ENCODE measurements at places on chromosomes 4 and X.
A peak's percentile ranks its signal among the peaks of the same experiment; 100 is the strongest.

DNA sequence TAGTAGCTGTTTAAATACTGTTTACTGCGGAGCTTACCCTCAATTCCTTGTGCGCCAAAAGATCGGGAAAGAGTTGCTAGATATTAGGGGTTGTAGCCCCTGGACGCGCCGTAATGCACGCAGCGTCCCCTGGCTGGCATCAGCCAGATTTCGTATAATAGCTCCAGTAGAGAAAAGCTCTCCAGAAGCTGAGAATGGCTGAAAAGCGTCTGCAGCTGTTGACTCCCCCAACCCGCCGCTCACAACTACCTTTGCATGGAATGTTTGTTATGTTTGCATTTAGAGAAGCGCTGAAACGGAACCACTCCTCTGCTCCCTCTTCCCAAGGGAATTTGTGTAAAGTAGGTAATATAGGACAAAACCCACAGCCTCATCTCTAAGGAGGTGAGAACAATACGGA is 3.7 kb downstream of the DOCK11 start:
- no peak for DNase-seq

DNA sequence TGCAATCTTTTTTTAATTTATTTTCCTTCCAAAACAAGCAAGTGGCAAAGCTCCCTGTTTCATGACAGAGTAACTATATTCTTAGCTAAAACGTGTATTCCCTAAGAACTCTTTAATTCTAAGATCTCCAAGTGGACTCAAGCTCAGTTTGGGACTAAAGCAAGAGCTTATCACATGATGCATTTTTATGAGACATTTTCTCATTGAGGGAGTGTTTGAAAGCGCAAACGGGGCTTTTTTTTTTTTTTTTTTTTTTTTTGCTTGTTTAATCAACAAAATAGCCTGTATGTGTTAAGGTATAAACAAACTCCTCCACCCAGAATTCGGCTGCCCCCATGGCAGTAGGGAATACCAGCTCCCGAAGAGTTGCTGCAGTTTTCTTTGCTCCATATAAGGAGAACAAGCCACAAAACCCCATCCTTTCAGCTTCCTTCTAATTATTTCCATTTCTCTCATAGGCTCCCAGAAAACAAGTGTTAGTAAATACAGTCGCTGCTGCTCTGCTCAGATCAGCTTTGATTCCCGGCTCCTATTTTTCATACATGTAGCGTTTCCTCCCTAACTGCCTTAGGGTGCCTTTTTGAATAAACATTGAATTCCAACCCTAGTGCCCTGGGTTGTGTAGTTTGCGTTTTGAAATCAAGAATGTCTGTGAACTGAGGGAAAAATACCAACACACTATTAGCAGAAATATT is 669 bp upstream of the PPARGC1A start:
- DNase-seq = no peak

GRCh38 chrX:48617542-48618340 is 20.4 kb downstream of the WDR13 start:
- DNase-seq = no peak

DNA sequence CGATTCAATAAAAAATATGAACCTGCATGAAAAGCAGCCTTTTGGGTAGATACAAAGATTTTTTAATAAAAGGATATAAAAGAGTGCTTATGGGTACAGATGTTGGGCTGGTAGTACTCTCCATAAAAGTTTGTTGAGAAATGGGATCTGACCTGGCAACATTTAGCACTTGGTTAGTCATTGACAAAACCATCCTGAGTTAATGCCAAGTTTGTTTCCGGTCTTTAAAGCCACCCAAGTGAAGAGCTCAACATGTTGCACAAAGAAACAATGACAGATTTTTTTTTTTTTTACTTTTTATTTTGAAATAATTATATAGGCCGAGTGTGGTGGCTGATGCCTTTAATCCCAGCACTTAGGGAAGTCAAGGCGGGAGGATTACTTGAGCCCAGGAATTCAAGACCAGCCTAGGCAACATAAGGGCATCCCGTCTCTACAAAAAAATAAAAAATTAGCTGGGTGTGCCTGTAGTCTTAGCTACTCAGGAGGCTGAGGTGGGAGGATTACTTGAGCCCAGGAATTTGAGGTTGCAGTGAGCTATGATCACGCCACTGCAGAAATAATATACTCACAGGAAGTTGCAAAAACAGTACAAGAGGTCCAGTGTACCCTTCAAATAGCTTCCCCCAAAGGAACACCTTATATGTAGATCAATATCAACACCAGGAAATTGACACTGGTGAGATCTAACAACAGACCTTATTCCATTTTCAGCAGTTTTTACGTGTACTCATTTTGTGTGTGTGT is 16.6 kb downstream of the CHST7 start:
- no peak for DNase-seq

GRCh38 chrX:39162322-39162735 is 361.1 kb downstream of the MID1IP1 start:
- DNase-seq = no peak

DNA sequence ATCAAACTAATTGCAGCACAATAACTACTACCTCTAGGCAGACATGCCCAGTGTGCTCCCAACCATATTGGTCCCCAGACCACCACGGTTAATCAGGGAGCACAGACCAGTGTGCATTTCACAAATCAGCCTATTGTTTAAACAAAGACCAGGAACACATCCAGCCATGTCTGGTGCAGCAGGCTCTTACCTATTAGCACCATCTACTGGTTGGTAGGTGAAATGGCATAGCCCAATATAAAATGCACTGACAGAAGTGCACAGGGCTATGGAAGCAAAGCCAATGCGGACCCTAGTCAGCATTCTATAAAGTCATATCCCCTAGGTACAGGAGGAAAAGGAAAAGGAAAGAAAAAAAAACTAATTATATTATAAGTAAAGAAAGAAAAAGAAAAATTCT is 15.5 kb upstream of the CYLC1 start:
- peak; percentile 28 for DNase-seq

DNA sequence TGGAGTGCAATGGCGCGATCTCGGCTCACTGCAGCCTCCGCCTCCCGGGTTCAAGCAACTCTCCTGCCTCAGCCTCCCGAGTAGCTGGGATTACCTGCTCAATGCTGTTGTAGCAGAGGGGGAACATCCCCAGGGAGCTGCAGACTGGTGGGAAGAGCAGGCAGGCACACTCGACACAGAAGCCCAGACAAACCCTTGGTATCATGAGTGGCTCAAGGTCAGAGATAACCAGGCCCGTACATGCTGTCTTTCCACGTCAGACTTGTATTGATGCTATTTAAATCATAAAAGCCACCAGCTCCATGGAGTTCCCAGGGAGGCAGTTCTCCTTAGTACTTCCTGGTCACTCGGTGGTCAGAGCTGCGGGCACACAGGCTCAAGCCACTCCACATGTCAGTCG is 33.2 kb downstream of the TRIML2 start:
- DNase-seq = no peak

DNA sequence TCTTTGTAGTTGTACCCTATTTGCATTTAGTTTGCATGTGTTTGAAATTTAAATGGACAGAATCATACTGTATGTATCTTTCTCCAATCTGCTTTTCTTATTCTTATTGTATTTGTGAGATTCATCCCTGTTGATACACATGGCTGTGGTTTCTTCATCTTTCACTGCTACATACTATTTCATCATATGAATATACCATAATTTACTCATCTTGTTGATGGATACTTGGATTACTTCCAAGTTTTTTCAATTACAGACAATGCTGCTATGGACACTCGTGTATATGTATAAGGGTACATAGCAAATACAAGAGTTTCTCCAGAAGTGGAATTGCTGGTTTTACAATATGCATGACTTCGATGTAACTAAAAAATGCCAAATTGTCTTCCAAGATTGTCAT is 11.8 kb upstream of the KLHL8 start:
- no peak for DNase-seq

DNA sequence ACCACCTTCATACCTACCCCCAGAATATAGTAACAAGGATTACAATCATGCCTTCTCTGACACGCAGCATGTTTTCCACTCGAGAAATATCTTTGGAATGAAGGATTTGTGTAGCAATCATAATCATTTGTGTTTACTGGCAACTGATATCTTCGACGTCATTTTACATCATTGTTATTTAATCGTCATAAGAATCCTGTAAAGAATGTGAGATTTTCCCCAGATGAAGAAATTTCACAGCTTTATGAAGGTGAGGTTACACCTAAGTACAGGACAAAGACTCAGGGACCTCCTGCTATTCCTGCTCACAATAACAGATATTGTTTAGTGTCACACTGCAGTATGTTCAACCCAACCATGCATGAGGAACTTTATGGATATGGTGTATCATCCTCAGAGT is 198.2 kb upstream of the LDB2 start:
- DNase-seq = no peak

DNA sequence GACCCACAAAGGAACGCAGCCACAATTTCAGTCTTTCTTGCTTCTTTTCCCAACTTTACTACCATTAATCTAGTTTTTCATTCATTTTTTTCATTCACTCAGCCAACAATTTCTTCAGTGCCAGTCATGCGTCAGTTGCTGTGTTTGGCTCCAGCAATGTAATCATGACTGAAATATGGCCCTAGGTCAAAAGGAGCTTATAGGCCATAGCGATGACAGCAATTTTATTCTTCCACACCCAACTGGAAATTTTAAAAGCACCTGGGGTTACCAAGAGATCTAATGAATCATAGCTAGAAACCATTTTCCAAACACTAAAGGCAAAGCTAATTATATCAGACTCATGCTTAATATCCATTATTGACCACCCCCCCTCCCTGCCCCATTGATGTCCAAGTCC is 29.8 kb upstream of the C1QTNF7 start:
- no peak for DNase-seq

- no peak for DNase-seq
Measured at GRCh38 chrX:30654989-30655607, 1.9 kb downstream of the GK start.

GRCh38 chrX:13005661-13006473 is 31.0 kb downstream of the TMSB4X start:
- DNase-seq = no peak

GRCh38 chr4:2300431-2301224 is 38.7 kb upstream of the MXD4 start:
- no peak for DNase-seq

- no peak for DNase-seq
Measured at GRCh38 chr4:81120055-81120454, 89.5 kb downstream of the BMP3 start.

- DNase-seq = no peak
Measured at GRCh38 chr4:7432531-7433375, 2.0 kb downstream of the PSAPL1 start.

DNA sequence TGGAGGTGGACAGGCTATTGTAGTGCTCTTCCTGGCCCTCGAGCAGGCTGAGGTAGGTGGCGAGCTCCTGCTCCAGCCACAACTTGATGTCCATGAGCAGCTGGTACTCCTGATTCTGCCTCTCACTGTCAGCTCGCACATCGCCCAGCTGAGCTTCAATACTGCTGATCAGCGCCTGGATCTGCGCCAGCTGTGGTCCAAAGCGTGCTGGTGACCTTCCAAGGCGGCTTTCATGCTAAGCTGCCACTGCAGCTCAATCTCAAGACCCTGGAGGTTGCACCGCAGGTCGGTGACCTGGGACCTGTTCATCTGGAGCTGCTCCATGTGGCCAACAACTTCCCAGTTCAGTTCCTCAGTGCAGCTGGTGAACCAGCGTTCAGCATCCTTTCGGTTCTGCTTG is 31.2 kb downstream of the LRIT3 start:
- no peak for DNase-seq

DNA sequence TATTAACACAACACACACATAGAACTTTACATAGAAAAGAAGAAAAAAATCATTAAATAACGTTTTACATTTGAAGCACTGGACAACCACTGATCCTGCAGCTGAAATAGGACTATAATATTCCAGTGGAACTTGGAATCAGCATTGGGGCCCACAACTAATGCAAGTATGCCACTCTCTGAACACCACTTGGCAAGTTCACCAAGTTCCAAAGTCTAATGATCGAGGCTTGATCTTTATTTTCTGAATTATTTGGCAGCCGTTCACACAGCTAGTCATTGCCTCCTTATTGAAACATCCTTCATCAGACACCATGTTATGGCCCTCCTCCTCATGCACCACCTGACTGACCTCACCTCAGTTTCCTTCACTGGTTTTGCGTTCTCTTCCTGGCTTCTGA is 107.6 kb downstream of the DCHS2 start:
- DNase-seq = no peak

DNA sequence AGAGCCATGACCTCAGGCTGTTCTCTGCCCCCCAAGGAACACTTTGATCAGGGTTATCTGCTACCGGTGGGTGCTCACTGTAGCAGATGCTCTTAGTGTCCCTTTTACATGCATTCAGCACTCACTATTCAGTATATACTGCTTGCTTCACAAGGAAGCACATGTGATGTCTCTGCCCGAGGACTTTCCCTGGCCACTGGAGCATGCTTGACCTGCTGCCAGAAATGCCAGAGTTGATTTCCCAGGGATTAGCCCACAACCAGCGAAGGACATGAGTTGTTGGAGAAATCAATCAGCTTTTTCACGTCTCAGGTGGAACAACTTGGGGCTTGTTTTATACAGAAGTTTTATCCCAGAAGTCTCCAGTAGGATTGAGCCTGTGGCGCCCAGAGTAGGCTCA is 51.2 kb upstream of the RPS6KA3 start:
- DNase-seq = no peak

GRCh38 chrX:149074398-149074797 is 430.7 kb downstream of the IDS start:
- DNase-seq = no peak

DNA sequence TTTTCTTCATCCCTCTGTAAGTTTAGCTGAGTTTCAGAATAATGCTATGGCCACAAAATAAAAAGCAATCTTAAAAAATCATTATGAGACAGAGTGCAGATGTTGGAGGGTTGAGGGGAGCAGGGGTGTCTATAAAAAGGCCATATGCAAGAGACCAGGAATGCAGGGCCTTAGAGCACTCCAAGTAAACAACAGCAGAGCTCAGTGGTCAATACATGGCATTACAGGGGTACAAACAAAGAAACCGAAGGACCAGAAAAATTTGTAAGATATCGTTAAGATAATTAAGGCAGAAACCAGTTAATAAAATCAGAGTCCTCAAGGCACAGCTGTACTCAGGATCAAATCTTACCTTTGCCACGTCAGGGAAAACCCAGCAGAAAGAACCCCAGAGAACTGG is 28.4 kb upstream of the NDST3 start:
- no peak for DNase-seq

- DNase-seq = no peak
Measured at GRCh38 chr4:26826721-26827120, 33.9 kb upstream of the STIM2 start.

- DNase-seq = no peak
Measured at GRCh38 chr4:85862896-85863295, 387.9 kb downstream of the ARHGAP24 start.

- no peak for DNase-seq
Measured at GRCh38 chr4:80024335-80024734, 48.7 kb downstream of the ANTXR2 start.
